MCF 10A (cell line): ENCODE measurements at places on chromosomes 16 and 17. TPM values are rescaled to one million over a fixed set of nuclear protein-coding genes. Genes with fewer than 3 reads are reported as not detected.

DNA sequence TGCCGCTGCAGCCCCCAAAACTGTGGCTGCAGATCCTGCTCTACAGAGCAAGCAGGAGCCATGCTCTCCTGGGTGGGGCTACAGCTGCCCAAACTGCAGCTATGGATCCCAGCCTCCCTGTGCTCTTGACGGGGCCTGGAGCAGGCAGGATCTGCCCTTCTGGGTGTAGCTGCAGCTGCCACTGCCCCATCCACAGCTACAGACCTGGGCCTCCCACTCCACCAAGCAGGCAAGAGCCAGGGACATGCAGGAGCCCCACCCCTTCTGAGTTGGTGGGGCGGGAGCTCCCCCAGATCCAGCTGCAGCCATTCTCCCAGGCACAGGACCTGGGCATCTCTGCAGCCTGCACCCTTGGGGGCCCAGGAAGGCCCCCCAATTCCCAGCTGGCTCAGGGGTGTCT, 551.2 kb upstream of the CA10 start:
- no peak for DNase-seq

GRCh38 chr17:43774304-43775250, 4.2 kb downstream of the DUSP3 start:
- DNase-seq, result no peak

GRCh38 chr17:67476787-67477335, 99.8 kb downstream of the PITPNC1 start:
- no peak for DNase-seq

DNA sequence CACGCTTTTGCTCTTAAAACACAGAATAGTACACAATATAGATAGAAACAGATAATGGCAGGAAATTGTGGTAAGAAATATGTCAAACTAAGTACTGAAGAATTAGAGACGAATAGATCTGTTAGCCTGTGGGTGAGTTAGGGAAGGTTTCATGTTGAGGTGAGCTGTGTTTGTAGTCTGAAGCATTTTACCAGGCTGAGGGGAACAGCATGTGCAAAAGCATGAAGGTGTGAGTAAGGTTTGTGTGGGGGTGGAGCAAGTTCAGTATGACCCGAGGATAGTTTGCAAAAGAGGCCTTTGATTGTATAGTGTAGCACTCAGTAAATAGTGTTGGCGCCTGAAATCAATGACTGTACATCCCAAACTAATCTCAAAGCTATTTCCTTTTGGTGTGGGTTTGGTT, 13.8 kb downstream of the IGSF6 start:
- DNase-seq, result peak; percentile 51

DNA sequence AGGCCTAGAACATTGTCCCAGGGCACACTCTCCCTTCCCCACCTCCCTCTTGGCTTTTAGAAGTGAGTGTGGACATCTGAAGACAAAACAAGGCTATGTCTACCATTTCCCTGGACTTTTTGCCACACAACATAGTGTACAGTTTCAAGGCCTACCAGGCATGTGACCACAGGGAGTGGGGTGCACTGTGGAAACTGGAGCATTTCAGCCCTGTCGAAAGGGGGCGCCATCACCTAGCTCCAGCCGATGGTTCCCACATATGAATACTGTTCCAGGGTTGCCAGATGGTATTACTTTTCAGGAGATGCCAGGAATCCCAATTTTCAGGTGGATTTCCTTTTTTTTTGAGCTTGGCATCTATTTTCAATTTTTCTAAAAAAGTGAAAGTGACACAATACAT, 140.7 kb downstream of the KATNIP start:
- DNase-seq, result peak; percentile 9

DNA sequence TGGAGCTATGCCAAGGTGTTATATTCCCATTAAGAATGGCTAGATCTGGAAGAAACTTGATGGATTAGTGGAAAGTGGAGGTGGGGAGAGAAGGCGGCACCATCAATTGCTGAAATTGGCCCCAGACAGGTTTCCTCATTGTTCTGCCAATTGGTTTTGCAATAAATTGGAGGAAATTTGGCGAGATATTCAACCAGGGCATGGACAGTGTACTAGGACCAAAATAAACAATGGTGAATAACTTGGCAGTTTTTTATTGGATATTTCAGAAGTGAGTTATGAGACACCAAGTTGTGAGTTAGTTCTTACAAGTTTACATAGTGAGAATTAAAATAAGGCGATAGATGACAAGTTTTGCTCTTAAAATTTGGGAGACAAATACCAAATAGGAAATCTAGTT, 41.1 kb upstream of the SOX9 start:
- peak; percentile 86 for DNase-seq

Gene SGCA
- not detected in 2 replicates for total RNA-seq

Gene KRTAP4-3
- total RNA-seq, result not detected in 2 replicates
